ENCODE measurements at places on chromosomes 4 and X. TPM values are rescaled to one million over a fixed set of nuclear protein-coding genes. Genes with fewer than 3 reads are reported as not detected.

The TKTL2 gene
- polyA plus RNA-seq, result not detected

The FGFR3 gene
- 2.4 TPM for polyA plus RNA-seq

The CXCL11 gene
- 2.3 TPM for polyA plus RNA-seq

The GPR50 gene
- 0.18 TPM for polyA plus RNA-seq

The ANXA10 gene
- 0.82 TPM for polyA plus RNA-seq

The PRR32 gene
- polyA plus RNA-seq, result not detected

The ADRA2C gene
- 49.0 TPM for polyA plus RNA-seq

The IL21 gene
- not detected for polyA plus RNA-seq

The CLNK gene
- not detected for polyA plus RNA-seq

The STK26 gene
- polyA plus RNA-seq, result 5.4 TPM

The DSPP gene
- 0.13 TPM for polyA plus RNA-seq

The GAB3 gene
- polyA plus RNA-seq, result 4.1 TPM

The PLP1 gene
- polyA plus RNA-seq, result 0.50 TPM

The BANK1 gene
- 0.05 TPM for polyA plus RNA-seq

The H2BW2 gene
- not detected for polyA plus RNA-seq

The CCKAR gene
- polyA plus RNA-seq, result not detected

The HTT gene
- 5.1 TPM for polyA plus RNA-seq

The DCAF8L2 gene
- not detected for polyA plus RNA-seq

The NLGN4X gene
- 0.31 TPM for polyA plus RNA-seq

The GAGE2A gene
- not detected for polyA plus RNA-seq

The PABPC5 gene
- polyA plus RNA-seq, result 1.3 TPM

The PAK3 gene
- 0.84 TPM for polyA plus RNA-seq

The SMR3A gene
- not detected for polyA plus RNA-seq

The ATP1B4 gene
- polyA plus RNA-seq, result not detected

The PORCN gene
- 18.7 TPM for polyA plus RNA-seq

The IL2 gene
- polyA plus RNA-seq, result not detected

The EDNRA gene
- 5.9 TPM for polyA plus RNA-seq

The SLC10A4 gene
- polyA plus RNA-seq, result 1.1 TPM

The NPY2R gene
- polyA plus RNA-seq, result 0.25 TPM

The IGBP1 gene
- 78.1 TPM for polyA plus RNA-seq

The NAA11 gene
- polyA plus RNA-seq, result not detected

The SUV39H1 gene
- 3.2 TPM for polyA plus RNA-seq

The PDCL2 gene
- polyA plus RNA-seq, result not detected

The PABPC1L2B gene
- not detected for polyA plus RNA-seq

The CXorf49 gene
- not detected for polyA plus RNA-seq

The ATP2B3 gene
- polyA plus RNA-seq, result not detected

The CPZ gene
- polyA plus RNA-seq, result 0.82 TPM

Data from aorta (tissue), 5 donors.